Activated T-cell treated with anti-CD3 and anti-CD28 coated beads, Interleukin-2, amount 50 U/mL, for 1 hour (primary cell): ENCODE measurements at places on chromosomes 16 and 17.

- no peak for DNase-seq
Measured at GRCh38 chr16:11091021-11091785, 146.8 kb downstream of the CLEC16A start.

DNA sequence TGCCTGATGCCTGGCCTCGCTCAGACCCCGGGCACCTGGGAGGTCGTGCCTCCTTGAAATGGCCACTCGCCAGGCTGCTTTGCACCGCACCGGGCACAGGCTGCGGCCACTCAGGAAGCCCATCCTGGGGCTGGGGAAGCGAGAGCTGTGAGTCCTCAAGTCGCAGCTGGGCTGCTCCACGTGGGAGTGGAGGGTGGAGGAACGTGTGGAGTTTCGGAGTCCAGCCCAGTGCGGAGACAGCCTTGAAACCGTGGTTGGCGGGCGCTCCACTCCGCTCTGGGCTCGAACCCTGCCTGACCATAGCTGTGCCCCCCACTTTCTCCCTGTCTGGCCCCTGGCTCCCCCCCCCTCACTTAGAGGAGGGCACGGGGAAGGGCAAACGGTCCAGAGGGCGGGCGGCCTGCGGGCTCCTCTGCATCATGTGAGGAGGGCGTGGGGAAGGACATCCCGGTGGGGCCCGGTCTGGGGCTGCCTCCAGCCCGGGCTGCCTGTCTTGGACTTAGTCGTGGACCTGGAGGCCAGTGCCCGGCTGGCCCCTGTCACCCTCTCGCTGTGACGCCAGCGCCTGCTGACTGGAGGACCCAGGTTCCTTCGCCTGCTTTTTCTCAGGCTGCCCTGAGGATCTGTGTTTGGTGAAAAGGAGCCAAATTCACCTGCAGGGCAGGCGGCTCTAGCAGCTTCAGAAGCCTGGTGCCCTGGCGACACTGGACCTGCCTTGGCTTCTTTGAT, 2.5 kb downstream of the UBE2I start:
- DNase-seq, result no peak

DNA sequence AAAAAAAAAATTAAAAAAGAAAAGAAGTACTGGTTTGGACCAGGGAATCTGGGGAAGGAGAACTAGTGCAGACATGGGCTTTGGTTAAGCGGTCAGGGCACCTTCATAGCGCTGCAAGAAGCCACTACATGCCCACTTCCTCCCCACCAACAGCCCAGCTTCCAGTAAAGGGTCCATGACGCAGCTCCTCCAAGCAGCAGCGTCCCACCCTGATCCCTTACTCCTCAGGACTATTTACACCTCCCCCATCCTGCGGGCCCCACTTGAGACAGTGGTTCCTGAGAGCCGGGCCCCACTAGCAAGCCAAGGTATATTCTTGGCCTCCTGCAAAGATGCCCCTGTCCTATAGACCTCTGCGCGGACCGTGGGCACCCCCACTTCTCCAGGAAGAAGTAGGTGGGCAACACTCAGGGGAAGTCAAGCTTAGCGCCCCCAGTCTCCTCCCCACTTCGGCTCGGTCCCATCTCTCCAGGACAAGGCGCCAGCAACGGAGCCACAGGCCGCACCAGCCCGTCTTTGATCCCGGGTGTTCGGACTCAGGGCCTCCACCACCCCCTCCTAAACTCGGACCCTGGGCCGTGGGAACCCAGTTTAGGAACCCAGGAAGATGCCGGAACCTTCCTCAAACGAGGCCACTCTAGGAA, 913 bp upstream of the PRR14 start:
- no peak for DNase-seq

DNA sequence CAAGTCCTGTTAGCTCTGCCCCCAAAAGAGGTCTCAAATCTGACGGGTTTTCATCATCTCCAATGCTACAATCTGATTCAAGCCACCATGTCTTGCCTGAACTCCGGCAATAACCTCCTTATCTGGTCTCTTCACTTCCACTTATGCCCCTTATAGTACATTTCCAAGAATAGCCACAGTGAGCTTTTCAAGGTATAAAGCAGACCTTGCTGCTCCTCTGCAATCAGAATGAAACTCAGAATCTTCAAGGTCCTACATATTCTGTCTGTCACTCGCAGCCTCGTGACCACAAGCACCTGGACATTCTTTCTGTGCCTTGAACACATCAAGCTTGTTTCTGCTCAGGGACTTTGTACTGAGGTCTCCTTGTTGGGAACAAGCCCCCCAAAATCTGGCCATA, 84.7 kb downstream of the YPEL2 start:
- DNase-seq, result no peak
